ENCODE measurements at places on chromosomes 3 and 15.

DNA sequence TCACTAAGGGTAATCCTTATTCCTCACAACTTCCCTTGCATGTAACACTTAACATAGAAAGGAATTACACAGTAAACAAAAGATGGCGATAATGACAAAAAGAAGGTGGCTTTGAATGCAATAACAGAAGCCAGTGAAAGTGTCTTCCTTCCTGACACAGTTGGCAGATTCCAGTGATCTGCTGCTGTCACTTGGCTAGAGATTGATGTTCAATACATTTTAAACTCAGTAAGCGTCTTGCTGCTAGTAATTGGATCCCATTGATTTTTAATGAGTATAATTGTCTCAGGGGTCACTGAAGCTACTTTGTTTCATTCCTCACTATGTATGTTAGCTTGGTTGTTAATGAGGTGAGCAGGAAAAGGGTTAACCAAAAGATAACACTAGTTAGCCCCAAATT, 692.7 kb downstream of the NTRK3 start:
- no peak for DNase-seq

GRCh38 chr3:12909710-12910109, 68.3 kb upstream of the RPL32 start:
- DNase-seq, result no peak

GRCh38 chr15:36428102-36428845, 151.2 kb upstream of the CDIN1 start:
- peak; percentile 79 for DNase-seq

DNA sequence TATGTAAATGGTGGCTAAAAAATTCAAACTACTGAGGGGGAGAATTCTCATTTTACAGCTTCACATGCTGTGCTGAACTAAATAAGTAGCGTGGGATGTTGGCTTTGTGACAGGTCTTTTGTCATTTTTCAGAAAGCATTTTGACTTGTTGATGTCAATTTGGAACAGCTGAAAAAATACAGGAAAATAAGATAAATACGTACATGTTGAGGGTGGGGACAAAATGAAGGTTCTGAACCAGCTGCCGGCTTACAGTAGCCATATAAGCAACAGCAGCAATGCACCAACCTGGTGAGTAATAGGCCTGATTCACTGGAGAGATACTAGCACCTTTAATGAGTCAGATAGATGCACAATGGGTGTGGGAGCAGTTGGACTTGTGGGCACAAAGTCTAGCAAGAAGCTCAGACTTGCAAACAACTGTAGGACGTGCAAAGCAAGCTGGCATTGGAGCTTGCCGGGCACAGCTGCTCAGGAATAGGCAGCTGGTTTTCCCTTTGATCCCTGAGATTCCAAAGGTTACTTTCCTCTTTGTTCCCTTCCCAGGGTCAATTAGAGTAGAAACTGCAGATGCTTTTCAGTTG, 12.9 kb downstream of the B3GNT5 start:
- DNase-seq, result no peak

DNA sequence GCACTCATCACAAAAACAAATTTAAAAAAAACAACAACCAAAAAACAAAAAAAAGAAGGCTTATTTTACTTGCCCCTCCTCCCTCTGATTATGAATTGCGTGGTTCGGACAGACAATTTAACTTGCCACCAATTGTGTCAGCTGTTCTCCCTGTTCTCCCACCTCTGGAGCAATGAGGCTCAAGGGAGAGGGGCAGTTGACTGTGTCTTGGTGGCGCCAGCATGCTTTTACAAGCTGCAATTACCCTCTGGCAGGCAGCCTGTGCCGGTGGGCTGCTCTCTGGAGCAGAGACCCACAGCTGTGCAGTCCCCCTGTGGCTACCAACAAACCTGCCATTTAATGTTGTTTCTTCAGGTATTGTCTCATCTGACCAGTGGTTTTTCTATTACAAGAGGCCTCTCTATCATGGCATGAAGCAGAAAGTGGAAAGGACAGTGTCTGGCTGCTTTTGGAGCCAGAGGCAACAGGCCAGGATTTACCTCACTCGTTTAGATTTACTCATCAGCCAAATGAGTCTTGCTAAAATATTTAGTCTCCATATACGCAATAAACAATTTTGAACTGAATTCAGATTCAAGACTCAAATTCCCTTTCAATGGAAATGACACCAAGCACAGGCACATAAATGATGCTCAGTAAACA, 192.0 kb upstream of the TPRG1 start:
- DNase-seq, result no peak

GRCh38 chr3:35224565-35225295, 414.6 kb upstream of the ARPP21 start:
- no peak for DNase-seq

- no peak for DNase-seq
Observed at GRCh38 chr3:151382671-151383070, 1.9 kb downstream of the P2RY12 start.

DNA sequence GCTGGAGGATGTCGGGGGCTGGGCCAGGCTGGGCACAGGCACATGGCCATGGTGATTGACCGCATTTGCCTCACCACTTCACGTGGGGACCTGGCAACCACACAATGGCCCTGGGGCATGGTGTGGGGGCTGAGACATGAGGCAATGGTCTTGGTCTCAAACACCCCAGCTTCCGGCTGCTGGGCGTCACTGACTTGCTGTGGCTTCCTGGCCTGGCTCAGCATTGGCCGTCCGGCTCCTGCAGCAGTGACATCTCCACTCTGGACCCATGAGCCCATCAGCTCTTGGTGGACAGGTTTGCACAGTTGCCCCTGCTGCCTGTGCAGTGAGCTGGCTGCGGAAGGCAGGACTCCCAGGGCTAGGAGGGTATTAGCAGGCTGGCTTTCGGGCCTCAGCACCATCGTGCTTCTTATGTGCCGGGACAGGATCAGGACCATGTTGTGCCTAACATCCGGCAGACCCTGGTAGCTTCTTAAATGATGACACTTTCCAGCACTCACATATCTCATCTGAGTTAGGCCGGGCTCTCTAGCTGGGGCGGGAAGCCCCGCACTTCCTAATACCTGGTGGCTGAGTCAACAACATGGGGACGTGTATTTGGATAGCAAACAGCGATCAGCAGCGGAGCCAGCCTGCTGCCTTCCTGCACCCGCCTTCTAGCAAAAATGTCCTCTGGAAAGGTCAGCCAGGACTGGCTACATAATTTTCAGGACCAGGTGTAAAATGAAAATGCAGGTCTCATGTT, 34.1 kb downstream of the ZNF710 start:
- peak; percentile 84 for DNase-seq

DNA sequence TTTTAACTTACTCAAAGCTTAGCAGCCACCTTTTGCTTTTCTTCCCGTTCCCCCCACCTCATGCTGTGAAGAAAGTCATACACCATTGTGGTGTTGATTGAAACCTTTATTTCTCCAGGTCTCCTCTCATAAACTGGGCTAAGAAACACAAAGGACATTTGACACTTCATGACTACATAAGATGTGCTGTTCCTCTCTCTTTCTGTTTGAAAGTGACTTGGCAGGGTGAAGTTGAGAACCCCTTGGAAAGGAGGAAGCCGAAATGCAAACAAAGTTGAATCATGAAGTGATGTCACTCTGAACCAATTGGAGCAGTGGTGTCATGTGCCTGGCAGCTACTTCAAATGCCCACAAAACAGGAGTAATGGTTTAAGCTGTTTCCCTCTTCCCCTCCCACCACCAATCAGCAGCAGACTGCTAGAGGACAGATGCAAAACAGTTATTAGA, 174.7 kb downstream of the IGF1R start:
- DNase-seq, result no peak

DNA sequence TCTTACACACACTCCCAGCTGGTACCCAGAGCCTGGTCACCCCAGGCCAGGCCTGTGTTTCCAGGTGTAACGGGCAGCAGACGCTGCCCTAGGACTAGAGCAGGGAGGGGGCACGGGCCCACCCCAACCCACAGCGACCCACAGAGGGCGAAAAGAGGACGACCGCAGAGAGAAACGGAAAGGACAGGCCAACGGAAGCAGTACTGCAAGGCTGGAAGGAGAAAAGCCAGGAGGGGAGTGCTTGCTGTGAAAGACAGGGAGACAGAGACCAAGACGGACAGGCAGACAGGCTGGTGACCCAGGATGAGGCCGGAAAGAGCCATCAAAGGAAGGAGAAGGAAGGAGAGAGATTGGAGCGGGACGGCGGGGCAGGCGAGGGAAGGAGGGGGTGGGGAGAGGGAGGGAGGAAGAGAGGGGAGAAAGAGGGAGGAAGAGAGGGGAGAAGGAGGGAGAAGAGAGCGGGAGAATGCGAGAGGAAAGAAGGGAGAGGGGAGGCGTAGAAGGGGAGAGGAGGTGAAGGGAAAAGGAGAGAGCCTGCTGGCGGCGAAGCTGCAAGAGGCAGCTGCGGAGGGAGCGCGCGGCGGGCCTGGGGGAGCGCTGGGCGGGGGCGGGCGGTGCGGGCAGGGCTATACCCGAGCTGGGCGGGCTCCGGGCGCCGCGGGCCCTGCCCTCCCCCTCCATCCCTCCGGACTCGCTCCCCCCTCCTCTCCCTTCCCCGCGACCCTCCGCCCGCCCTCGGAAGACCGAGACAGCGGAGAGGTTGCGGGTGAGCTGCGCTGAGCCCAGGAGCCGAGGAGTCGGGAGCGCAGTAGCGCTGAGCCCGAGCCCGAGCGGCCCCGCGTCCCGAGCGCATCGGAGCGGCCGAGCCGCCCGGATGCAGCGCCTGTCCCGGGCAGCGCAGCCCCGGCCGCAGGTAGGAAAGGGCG, at the start of gene SLC6A1:
SLC6A1 (plus strand) TSS at position 732 of the 926 bp plus-strand sequence. CDS start 24,464 bp downstream, outside the sequence.
- DNase-seq, result no peak

DNA sequence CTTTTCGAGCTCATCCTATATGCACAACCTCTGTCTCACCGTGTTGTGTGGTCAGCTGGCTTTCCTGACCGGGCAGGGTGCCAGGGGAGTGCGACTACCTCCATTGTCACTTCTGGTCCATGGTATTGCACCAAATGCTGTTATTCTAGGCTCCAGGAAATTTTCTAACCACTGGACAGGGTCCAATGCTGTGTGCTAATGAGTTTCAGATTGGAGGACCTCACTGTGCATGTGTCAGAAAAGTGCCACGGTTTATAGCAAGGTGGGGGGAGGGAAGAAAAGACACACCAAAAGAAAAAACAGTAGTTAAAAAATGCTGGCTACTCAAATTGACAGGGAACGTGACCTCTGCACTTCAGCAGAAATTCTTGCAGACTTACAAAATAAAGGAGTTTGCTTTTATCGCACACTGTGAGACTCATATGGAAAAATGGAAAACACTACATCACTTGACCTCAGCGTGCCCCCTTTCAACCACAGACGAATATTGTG, 480.1 kb downstream of the FOXP1 start:
- DNase-seq, result no peak

DNA sequence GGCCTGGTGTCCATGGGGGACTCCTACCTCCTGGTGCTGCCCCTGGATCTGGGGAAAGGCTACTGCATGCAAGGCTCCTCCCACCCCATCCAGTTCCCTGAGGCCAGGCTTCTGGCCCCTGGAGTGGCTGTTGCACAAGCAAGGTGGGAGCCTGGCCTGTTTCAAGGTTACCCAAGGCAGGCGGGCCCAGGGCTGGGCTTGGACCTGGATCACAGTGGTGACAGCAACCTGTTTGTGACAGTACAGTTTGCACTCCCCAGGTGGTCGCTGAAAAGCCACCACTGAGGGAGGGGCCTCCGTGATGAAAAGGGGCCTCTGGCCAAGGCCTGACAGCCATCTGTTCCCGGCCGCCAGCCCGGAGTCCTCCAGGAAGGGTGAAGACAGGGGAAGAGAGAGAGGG, 14.4 kb upstream of the KY start:
- no peak for DNase-seq

GRCh38 chr15:66959066-66959465, 106.3 kb upstream of the SMAD3 start:
- DNase-seq, result no peak

DNA sequence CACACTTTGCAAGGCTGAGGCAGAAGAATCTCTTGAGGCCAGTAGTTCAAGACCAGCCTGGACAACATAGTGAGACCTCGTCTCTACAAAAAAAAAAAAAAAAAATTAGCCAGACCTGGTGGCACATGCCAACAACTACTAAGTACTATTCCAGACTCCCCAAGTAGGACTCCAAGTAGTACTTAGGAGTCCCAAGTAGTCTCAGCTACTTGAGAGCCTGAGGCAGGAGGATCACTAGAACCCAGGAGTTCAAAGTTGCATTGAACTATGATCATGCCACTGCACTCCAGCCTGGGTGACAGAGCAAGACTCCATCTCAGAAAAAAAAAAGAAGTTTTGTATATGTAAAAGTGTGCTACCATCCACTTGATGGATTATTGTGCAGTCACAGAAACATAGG, 486.6 kb downstream of the SOX2 start:
- no peak for DNase-seq

- no peak for DNase-seq
Observed at GRCh38 chr3:110900576-110900975, 171.0 kb upstream of the NECTIN3 start.

- DNase-seq, result no peak
Observed at GRCh38 chr3:46284981-46285683, 42.9 kb downstream of the CCR3 start.

- no peak for DNase-seq
Observed at GRCh38 chr3:125151916-125152315, 60.6 kb downstream of the SLC12A8 start.

GRCh38 chr3:172394692-172395091, 53.6 kb downstream of the GHSR start:
- DNase-seq, result no peak

- no peak for DNase-seq
Observed at GRCh38 chr3:33883951-33884561, 85.6 kb downstream of the PDCD6IP start.

GRCh38 chr3:169286214-169286613, 377.3 kb downstream of the MECOM start:
- DNase-seq, result no peak

DNA sequence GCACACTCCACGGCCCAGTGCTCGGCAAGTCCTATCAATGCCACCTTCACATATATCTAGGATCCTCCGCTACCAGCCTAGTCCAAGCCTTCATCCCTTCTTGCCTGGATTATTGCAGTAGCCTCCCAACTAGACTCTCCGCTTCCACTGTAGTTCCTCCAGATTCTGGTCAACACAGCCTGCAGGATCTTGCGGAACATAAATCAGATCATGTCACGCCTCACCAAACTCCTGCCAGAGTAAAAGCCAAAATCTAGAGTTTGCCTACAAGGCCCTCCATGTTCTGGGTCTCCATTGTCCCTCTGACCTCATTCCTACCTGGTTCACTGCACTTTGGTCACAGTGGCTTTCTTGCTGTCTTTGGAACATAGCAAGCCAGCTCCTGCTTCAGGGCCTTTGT, 3.6 kb downstream of the BDH1 start:
- no peak for DNase-seq

- DNase-seq, result no peak
Observed at GRCh38 chr3:99565331-99565730, 73.1 kb upstream of the COL8A1 start.
